Pons (tissue), 1 donor: ENCODE measurements at places on chromosomes 5 and 9.

DNA sequence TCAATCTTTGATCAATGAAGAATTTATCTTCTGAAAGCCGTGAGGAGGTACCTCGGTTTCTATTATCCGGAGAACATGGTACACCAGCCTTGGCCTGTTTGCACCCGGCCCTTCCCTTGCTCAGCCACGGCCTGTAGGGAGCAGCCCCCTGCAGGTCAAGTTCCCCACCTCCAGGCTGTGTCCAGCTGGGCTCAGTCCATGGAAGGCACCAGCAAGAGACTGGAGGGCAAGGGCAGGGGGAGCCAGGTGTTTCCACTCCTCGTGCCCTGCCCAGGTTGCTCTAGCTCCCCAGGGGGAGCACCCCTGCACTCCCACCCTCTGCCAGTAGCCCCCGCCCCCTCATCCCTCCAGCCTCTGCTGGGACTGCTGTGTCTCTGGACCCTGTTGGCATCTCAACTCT, 87.3 kb upstream of the ADAMTS2 start:
- DNase-seq: no peak

- no peak for DNase-seq
Observed at GRCh38 chr5:133938039-133938821, 30.2 kb downstream of the C5orf15 start.

GRCh38 chr5:84239494-84239893, 145.2 kb downstream of the EDIL3 start:
- DNase-seq: no peak

GRCh38 chr5:79561525-79561893, 47.6 kb upstream of the HOMER1 start:
- no peak for DNase-seq
